ENCODE measurements at places on chromosomes 3 and 15.

- ATAC-seq = no peak
Measured at GRCh38 chr3:155047672-155048071, 32.4 kb upstream of the MME start.

DNA sequence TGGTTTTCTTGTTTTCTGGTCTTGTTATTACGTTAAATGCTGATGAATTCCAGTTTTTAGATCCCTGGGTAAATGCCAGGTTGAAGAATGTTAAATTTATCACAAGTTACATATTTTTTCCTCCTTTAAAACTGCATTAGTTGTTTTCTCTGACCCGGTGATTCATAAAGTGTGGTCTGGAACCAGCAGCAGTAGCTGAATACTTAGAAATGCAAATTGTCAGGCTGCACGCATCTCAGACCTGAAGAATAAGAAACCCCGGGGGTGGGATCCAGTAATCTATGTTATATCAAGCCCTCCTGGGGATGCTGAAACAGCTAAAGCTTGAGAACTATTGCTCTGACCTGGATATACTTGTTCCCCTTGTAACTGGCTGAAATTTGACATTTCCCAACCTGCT lies 69.1 kb downstream of the PEX5L start:
- ATAC-seq = peak; percentile 70

- no peak for ATAC-seq
Measured at GRCh38 chr15:58297639-58298038, 134.2 kb upstream of the LIPC start.

GRCh38 chr3:165839296-165840076 lies 2.3 kb upstream of the BCHE start:
- peak; percentile 65 for ATAC-seq

GRCh38 chr3:4398120-4398940 lies 68.7 kb downstream of the SUMF1 start:
- ATAC-seq = no peak

DNA sequence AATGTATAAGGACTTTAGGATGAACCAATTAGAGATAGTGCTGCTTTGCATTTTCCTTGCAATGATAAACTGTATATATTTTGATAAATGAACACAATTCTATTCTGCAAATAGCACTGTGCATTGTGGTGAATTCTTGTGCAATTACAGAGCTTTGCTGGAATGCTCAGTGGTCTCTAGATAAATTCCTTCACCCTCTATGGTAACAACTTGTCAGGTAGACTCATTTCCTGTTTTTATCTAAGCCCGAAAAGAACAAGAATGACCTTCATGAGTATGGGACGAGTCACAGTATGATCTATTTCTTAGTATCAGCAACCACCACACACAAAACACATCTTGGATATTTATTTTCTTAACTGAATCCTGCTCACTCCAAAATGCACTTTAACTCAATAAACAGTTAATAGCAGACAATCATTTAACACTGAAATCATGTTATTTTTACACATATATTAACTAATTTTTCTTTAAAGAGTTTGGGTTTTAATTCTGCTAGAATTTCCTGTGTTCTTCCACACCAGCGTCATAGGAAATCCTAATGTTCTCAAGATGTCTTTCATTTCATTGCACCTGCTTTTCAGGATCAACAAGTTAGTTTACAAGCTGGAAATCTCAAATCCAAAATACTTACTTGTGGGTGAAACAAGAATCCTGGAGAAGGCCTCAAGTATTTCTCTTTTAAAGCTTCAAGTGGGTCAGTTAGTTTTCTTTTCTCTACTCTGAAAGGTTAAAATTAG lies 551.2 kb downstream of the MECOM start:
- ATAC-seq = no peak

DNA sequence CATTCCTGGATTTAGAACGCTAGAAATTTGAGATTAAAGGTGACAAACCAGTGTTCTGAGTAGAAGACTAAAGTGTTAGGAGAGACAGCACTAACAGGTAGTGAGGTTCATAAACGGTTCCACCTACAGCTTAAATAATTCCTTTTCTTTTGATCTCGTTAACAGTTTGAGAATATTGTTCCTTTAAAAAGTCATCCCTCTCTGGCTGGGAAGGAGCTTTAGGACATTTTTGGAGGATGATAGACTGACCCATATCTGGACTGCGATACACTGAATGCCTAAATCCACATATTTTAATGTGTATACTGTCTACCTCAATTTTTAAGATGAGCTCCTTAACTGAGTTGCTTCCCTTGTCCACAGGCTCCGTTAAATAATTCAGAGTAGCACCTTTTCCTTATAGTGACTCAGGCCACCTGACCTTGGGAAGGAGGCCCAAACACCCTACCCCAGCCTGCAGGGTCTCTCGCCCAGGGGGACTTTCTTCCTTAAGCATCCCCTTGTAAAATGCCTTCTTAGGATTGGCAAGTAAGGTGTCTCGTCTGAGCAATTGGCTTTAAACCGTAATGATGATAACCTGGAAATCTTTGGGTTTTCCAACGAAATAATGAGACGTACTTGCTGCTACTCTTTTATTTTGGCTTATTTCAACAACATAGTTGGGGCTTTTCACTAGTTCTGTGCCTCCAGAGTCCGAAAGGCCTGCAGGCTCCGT lies 3.3 kb downstream of the TRIM71 start:
- no peak for ATAC-seq

DNA sequence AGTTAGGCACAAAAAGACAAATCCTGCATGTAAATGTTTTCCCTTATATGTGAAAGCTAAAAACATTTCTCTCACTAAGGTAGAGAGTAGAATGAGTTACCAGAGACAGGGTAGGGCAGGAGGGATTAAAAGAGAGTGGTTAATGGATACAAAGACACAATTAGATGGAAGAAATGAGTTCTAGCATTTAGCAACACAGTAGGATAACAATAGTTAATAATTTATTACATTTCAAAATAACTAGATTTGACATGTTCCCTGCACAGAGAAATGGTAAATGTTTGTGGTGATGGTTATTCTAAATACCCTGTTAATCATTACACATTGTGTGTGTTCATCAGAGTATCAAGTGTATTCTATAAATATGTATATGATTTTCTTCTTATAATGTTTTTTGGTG lies 1400.7 kb downstream of the OTOL1 start:
- ATAC-seq = no peak

GRCh38 chr3:9732740-9733115 lies 1.2 kb downstream of the BRPF1 start:
- ATAC-seq = no peak

- ATAC-seq = peak; percentile 0
Measured at GRCh38 chr3:153162513-153163392, 727 bp downstream of the RAP2B start.

DNA sequence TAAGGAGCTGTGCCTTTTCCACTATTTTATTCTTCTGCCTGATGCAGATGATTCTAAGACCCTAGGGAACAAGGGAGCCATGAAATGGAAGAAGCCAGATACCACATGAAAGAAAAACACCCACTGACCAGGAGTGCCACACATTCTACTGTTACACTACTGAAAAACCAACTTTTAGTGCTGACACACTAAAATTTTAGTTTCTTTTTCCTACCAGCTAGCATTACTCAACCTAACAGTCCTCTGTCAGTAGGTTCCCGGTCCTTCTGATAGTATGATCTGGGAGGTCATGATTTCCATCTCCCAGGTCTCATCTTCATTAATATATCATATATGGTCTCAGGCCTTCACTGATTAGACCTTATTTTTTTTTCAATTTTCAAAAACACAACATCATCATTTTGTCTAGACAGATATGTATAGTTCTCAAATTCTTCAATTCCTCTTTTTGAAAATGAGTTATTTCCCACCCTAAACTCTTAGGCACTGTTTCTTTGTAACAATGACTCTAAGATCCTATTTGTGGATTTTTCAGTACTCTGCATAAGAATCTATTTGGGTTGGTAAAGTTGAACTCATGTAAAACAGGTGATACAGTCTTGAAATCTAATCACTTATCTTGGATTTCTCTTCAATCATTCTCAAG lies 321.8 kb downstream of the CTNNB1 start:
- no peak for ATAC-seq

GRCh38 chr3:197305854-197306253 lies 7.4 kb upstream of the DLG1 start:
- peak; percentile 6 for ATAC-seq

DNA sequence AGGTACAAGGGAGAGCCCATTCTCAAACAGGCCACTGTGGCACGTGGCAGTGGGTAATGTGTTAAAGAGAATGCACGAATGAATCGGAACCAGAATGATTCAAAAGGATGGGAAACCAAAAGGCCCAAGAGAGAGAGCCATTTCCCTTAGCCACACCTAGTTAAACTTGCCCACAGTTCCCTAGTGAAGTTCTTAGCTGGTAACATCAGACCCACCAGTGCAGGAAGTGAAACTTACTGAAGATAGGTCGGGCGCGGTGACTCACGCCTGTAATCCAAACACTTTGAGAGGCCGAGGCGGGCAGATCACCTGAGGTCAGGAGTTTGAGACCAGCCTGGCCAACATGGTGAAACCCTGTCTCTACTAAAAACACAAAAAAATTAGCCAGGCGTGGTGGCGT lies 97.1 kb downstream of the MEX3B start:
- ATAC-seq = no peak

DNA sequence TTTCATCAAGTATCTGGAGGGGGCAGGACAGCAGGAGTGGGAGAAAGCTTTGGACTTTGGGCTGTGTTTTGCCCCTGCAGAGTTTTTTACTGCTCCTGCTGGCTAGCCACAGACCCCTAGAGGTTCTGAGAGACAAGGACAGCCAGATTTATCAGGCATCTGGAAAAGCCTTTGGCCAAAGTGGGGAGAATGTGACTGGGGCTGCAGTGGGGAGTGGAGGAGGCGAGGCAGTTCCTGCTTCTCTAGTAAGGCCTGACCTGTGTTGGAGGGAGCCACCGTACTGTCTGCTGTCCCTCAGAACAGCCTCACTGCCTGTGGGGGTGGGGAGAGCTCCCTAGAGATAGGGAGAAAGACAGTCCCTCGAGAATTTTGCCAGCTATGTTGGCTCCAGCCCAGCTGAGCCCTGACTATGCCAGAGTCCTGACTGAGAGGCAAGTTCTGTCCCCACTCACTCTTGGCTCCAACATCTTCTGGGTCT lies 2.2 kb downstream of the ALPK3 start:
- peak; percentile 5 for ATAC-seq

GRCh38 chr3:43285644-43286043 lies 696 bp upstream of the SNRK start:
- ATAC-seq = no peak

DNA sequence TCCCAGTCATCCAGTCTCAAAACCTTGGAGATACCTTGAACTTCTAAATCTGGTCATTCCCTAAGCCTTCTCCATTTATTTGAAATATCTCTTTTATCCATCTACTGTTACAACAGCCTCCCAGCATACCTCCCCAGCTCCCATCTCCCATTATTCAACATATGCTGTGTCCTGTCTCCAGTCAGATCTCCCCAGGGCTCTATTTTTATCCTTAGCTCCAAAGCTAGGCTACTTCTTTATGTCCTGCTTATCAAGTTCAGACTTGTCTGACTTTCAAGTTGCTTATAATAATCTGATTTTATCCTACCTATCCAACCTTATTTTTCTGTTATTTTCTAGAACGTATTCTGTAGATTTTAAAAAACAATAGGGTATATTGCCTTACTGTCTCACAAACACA lies 44.2 kb downstream of the IQGAP1 start:
- no peak for ATAC-seq

GRCh38 chr3:112116748-112117186 lies 16.3 kb downstream of the GCSAM start:
- ATAC-seq = no peak

DNA sequence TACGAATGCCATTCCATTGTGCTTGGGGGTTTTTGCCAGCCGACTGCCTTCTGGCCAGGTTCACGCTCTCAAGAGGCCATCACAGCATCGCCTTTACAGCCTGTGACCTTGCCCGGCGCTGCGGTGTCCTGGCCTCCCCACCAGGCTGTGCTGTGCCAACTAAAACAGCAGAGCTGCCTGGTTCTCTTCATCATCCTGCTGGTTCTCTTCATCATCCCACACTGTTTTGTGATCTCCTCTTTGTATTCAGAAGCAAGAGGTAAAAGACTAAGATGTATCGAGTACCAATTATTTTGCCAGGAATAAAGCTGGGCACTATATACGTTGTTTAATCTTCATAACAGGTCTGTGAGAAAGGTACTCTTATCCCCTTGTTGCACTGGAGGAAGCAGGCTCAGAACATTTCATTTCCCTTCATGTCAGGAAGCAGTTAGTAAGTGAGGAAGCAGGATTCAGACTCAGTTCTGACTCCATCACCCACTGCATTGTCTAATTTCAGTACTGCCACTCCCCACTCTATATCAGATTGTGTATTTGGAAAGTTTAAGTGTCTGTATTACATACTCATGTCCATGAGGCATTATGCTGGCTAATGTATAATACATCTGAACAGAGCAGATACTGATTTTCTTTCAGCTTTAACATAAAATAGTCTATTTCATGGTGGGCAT lies 92.7 kb downstream of the LRRC28 start:
- ATAC-seq = no peak

DNA sequence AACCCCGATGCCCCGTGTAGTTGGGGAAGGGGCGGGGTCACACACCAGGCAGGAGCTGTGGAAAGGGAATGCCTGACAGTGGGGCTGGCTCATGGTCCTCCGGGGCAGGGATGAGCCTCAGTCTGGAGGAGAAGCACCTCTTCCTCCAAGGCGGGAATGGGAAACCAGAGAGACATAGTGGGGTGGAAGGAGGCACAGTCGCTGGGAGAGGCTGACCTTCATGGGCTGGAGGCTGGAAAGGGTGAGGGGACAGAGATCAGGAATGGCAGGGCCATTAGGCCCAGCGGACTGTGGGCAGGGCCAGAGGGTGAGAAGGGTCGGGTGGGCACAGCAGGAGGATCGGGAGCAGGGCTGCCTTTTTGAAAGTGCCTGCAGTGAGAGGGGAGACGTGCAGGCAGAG lies 65.8 kb upstream of the LINGO1 start:
- ATAC-seq = no peak

DNA sequence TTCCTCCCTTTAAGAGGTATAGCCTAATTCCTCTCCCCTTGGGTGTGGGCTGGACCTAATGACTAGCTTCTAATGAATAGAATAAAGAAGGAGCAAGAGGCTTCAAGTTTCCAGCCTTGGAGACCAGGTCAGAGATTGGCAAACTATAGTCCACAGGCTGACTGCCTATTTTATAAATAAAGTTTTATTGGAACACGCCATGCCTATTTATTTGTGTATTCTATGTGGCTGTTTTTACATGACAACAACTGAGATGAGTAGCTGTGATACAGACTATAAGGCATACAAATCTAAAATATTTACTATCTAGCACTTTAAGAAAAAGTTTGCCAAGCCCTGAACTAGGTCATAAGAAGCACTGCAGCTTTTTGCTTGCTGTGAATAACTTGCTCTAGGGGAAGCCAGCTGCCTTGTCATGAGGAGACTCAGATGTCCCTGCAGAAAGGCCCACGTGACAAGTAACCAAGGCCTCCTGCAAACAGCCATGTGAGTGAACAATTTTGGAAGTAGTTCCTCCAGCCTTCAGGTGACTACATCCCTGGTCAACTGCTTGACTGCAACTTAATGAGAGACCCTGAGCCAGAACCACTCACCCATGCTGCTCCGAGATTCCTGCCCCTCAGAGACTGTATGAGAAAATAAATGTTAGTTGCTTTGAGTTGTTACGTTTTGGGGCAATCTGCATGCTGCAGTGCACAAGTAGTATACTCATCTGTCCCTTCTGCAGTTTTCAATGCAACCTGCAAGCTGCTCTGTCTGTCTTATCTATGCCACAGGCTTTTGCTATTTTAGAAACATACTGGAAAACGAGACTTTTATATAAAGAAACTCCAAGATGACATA lies 21.1 kb upstream of the MAP3K13 start:
- ATAC-seq = no peak

GRCh38 chr3:62621176-62621575 lies 247.8 kb upstream of the FEZF2 start:
- ATAC-seq = no peak

- ATAC-seq = peak; percentile 20
Measured at GRCh38 chr3:157700405-157700804, 197.2 kb upstream of the VEPH1 start.
